ENCODE measurements at places on chromosomes 16 and 17.

- DNase-seq, result no peak
Measured at GRCh38 chr17:13986855-13987254, 82.4 kb upstream of the COX10 start.

DNA sequence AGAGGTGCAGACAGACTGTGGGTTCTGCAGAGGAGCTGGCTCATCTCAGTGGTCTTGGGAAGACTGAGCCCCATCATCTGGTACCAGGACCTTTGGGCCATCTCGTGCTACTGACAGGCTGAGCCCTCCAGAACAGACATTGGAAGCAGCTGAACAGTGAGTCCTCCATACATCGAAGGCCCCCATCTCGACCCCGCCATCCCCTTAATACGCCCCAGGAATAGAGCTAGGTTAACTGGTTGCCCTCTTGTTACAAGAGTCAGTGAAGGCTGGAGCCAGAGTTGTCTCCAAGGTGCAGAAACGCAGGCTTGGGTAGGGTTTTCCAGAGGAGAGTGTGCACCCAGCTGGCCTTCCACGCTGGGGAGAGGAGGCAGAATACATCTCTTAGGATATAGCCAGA lies 76.0 kb downstream of the N4BP1 start:
- no peak for DNase-seq

DNA sequence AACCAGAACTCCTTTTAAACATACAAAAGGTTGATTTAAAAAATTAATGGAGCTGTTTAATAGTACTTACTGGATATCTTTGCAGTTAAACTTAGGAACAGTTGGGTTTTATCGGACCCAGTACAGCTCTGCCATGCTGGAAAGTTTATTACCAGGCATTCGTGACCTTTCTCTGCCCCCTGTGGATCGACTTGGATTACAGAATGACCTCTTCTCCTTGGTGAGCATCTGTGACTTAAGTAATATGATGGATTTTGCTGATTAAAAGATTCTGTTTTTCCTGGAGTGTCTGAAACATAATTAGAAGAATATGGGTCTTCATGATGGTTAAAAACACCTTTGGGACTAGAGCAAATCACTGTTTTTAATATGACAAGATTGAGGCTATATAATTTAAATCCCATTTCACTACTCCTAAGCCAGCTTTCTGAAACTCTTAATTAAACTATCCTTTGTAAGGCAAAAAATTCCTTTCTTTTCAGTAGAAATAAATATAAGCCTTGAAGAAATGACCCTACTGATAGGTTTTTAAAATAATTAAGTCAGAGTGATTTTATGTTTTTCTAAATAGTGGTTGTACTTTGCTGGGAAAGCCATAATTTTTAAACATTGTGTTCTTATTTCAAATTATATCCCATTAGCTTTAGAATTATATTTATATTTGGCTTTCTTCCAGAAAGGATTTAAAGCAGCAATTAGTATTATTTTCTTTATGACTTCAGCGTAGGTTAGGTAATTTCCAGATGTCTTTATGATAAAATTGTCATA lies 45.7 kb upstream of the KPNB1 start:
- DNase-seq, result no peak

DNA sequence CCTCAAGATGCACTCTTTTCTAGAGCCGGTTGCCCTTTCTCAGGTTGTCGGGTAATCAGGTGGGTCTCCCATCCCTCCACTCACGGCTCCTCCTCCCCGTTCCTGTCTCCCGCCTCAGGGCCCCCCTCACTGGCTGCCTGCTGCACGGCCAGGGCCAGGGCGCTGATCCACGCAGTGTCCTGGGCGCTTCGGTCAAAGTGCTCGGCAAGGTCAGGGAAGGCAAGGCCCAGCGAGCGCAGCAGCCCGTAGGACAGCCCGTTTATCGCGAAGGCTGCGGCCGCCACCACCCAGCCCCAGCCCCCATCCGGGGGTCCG lies 753 bp downstream of the SLC16A11 start:
- no peak for DNase-seq

GRCh38 chr16:86292171-86292775 lies 218.1 kb upstream of the FOXF1 start:
- no peak for DNase-seq

DNA sequence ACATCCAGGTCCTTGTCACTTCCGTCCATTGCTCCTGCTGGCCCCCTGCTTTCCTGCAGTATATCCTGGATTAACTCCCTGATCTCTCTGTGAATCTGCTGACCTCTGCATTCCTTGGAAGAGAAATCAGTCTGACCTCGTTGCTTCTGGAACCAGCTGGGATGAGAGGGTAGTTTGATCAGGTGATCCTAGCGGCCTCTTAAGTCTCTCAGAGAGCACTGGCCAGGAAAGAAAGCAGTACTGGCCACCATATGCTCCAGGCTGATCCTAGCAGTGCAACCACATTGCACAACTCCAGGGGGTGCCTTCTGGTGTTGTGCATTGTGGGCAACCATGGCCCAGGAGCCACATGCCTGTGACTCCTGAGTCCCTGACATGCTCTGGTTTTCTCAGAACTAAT lies 79.2 kb downstream of the ARHGAP23 start:
- DNase-seq, result no peak

- DNase-seq, result no peak
Measured at GRCh38 chr17:59369031-59369975, 37.8 kb downstream of the YPEL2 start.

DNA sequence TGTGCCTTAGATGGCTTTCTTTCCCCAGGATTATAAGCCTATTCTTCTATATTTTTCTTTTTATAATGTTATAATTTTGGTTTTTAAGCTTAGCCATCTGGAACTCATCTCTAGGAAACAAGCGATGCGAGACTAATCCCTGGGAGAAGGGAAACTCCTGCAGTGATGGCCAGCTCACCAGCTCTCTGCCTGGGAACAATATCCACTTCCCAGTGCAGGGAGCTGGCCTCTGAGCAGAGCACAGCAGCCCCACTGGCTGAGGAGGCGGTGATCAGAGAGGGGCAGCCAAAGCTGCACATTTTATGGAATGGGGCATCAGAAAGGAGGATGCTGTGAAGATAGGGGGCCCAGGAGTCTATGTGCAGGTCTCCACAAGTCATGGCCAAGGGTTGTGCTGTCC lies 183.3 kb downstream of the LGALS9B start:
- DNase-seq, result no peak

DNA sequence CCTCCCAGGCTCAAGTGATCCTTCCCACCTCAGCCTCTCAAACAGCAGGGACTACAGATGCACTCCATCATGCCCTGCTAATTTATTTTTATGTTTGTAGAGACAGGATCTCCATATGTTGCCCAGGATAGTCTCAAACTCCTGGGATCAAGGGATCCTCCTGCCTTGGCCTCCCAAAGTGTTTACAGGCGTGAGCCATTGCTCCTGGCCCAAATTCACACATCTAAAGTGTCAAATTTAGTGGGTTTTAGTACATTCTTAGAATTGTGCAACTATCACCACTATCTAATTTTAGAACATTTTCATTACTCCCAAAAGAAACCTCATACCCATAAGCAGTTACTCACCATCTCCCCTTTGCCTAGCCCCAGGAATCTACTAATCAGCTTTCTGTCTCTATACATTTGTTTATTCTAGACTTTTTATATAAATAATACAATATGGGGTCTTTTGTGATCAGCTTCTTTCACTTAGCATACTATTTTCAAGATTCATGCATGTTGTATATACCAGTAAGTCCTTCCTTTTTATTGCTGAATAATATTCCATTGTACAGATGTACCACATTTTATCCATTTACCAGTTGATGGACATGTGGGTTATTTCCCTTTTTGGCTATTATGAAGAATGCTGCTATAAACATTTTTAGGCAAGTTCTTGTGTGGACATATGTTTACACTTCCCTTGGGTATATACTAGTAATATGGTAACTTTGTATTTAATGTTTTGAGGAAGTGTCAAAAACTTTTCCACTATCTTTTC lies 25.1 kb upstream of the ITGA2B start:
- DNase-seq, result no peak

DNA sequence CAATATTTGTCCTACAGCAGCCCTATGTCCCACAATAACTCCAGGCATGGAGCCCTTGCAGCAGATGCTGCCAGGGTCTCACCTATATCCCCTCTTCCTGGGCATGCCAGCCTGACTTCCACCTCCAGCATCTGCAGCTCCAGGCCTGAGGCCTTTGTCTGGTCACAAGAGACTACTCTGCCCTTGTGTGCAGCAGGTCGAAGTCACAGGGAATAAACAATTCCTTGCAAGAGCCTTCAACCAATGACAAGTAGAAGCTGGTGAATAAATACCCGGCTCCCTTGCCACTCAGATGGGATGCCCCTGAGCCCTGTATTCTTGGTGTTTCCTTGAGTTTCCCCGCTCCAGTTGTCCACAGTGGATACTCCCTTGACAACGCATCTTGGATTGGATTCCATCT lies 23.0 kb downstream of the CES1 start:
- DNase-seq, result no peak

DNA sequence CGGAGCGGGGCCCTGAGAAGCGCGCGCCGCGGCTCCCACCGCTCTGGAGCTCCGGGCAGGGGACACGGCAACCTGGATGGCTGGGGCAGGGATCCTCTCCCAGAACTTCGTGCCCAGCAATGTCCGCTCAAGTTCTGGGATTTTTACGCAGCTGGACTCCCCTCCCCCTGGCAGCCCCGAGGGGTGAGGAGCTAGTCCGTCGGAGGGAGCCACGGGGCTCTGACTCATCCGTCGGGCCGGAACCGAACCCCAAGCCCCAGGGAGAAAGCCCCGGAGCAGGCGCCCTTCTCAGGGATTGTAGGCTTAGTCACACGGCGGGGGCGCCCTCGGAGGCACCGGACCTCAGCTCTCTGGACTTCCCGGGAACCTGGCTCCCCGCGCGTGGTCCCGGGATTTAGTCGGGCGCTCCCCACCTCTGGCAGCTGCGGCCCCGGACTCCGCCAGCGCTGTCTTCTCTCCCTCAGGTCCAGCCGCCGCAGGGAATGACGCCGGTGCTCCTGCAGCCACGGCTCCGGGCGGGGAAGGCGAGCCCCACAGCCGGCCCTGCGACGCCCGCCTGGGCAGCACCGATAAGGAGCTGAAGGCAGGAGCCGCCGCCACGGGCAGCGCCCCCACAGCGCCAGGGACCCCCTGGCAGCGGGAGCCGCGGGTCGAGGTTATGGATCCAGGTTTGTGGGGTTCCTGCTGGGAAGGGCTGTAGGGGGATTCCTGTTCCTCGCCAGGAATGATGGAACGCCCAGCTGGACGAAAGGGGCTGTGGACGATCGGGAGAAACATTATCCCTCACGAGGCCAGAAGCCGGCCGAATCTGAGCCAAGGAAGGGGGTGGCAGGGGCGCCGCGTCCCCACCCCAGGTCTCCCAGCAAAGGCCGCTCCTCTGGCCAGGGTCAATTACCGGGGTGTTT lies 830 bp downstream of the SPHK1 start:
- no peak for DNase-seq

GRCh38 chr17:59621771-59622170 lies 2.1 kb downstream of the CLTC start:
- no peak for DNase-seq

DNA sequence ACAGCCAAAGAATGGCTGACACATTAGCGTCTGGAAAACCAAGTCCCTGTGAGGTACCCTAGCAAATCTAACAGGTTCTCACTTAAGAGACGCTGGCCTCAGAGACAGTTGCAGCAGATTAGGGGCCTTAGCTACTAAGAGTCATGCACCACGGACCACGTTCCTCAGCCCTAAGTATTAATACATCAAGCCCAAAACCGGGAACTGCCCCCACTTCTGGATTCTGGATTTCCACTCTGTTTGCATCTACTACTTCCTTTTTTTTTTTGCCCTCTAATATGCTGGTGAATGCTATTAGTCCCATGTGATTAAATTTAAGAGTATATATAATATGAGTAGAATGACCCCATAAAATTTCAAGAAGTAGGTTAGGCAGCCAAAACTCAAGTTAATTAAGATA lies 775 bp upstream of the TERB1 start:
- DNase-seq, result no peak

DNA sequence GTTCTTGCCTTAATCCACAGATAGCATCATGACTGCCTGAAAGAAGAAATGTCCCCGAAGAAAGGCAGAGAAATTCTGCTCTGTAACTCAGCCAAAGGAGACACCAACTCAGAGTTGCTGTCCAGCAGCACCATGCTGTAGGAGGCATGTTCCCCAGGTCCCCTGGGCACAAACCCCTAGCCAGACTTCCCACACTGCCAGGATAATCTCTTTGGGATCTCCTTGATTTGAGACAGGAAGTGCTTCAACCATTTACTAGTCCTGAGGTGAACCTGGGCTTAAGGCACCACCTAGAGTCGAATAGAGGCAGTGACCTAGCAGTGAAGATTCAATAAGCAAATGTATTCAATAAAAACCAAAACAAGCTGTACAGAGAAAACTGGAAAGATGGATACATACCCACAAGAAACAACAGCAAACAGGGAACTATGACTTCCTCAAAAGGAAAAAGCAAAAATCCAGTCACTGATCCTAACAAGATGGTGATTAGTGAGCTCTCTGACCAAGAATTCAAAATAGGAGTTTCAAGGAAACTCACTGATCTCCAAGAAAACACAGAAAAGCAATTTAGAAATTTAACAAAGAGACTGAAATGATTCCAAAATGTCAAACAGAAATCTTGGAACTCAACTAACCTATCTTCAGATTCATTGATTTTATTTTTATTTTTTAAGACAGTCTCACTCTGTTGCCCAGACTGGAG lies 5.7 kb downstream of the OR4D2 start:
- DNase-seq, result no peak

DNA sequence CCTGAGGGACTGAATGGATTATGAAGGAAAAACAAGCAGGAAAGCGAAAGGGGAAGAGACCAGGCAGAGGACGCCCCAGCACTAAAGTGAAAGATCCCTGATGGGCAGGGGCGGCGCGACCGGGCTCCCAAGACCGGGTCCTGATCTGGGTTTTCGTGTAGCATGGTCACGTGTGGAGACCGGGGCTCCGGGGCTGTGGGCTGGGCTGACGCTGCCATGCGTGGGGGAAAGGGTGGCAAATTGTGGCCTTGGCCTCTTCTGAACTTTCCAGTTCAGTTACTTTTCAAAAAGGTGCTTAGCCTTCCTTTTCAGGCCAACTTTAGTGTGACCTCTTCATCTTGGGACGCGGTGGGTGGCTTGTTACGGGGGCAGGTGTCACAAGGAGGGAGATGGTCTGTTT lies 57.5 kb downstream of the METRNL start:
- no peak for DNase-seq

DNA sequence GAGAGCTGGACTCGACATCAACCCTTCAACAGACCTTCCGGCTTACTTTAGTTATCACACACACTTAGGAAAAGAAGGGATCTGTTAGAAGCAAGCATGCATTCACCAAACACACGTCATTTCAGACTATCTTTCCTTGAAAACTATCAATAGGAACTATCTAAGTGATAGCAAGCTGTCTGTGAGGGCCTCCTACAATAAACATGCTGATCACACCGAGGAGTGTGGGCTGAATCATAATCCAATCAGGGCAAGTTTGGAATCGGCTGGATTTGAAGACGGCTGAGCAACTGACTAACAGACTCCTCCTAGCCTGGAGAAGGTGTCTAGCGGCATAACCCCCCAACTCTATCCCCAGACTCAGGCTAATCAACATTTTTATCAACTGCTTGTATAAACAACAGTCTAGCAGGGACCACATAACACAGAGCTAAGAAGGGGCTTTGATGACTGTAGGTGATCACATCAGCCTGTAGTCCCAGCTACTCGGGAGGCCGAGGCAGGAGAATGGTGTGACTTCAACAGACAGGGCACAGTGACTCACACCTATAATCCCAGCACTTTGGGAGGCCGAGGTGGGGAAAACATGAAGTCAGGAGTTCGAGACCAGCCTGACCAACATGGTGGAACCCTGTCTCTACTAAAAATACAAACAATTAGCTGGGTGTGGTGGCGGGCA lies 14.1 kb downstream of the NXN start:
- DNase-seq, result no peak
